ENCODE measurements at places on chromosomes 16 and 17.
A peak's percentile ranks its signal among the peaks of the same experiment; 100 is the strongest.

- DNase-seq, result peak; percentile 89
These were observed 33.2 kb downstream of the CYTH1 start for GRCh38 chr17:78748730-78749317.

DNA sequence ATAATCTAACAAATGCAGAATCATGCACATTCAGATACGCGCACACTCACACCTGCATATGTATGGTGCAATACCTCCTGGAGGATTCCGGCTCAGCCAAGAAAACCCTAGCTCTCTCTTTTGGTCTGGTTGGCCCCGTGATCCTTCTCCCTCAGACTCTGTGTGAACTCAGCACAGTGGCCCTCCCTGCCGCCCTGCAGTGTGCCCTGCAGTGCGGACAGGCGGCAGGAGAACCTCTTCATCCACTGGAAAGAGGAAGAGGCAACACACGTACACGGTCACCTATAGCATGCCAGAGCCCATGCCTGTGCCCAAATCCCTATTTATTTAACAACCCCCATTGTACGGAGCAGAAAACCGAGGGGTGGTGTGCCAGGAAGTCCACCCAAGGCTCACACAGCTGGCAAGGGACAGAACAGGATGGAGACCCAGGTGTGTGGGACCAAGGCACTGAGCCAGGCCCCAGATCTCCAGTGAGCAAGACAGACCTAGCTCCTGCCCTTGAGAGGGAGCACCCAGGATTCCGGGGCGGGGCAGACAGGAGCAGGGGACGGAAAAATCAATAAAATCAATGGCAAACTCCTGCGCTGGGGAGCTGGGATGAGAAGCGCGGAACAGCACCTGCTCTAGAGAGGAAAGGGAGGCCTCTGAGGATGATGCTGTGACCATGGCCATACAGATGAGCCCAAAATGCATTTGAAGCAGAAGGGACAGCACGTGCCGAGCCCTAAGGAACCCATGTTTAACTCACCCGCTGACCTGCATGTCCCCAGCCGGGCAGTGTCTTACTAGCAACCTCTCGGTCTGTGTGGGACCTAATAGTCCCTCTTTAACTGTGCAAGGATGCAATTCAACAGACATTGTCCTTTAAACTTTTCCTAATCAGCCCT is 54.7 kb upstream of the CIBAR2 start:
- DNase-seq, result no peak

DNA sequence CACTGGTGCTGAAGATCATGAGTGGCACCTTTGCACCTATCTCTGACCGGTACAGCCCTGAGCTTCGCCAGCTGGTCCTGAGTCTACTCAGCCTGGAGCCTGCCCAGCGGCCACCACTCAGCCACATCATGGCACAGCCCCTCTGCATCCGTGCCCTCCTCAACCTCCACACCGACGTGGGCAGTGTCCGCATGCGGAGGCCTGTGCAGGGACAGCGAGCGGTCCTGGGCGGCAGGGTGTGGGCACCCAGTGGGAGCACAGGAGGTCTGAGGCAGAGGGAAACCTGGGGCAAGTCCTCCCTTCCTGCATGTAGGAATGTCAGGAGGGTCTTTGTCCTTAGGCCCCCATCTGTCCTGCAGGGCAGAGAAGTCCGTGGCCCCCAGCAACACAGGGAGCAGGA is 6.5 kb upstream of the TRAF4 start:
- no peak for DNase-seq

DNA sequence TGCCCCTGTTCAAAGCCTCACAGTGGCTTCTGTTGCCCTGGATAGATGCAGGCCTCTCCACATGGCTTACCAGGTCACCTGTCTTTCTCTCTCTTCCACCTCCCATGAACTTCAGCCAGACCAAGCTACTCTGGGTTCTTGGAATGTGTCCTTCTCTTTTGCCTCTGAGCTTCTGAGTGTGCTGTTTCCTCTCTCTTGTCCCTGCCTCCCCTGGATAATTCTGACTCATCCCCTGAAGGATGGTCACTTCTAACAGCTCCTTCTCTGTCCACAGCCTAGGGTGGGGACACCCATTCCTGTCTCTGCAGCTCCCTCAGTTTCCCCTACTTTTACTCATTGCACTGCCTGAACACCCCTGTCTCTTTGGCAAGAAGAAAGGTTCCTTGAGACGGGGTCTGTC is 2.9 kb downstream of the GUCY2D start:
- no peak for DNase-seq

GRCh38 chr16:69095193-69095592 is 10.3 kb upstream of the HAS3 start:
- DNase-seq, result no peak

- DNase-seq, result no peak
These were observed 60.1 kb downstream of the AIPL1 start for GRCh38 chr17:6374761-6375312.

- DNase-seq, result no peak
These were observed 157.2 kb upstream of the FOXF1 start for GRCh38 chr16:86353148-86353547.

- DNase-seq, result no peak
These were observed 19.5 kb downstream of the ZNF652 start for GRCh38 chr17:49342575-49342936.
